ENCODE measurements at places on chromosomes 2 and 18.

DNA sequence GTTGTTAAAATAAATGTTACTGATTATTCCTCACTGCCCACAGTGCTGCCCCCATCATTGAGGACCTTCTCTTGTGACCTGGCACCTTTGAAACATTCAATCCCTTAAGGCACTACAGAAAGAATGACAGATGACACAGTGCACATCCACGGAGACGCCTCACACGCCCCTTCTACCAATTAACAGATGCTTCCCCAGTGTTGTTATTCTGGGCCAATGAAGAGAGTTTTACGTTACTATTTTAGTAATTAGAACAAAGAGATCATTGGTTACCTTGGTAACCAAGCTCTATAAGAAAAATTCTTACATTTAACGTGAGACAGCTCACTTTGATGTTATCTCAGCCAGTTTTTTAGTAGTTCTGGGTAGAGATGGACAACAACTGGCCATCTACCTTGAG lies 152.0 kb downstream of the ZNF236 start:
- ATAC-seq = no peak

- no peak for ATAC-seq
Measured at GRCh38 chr2:59276917-59277316, 1035.8 kb upstream of the FANCL start.

GRCh38 chr2:27184115-27184514 lies 27.7 kb upstream of the ATRAID start:
- no peak for ATAC-seq

DNA sequence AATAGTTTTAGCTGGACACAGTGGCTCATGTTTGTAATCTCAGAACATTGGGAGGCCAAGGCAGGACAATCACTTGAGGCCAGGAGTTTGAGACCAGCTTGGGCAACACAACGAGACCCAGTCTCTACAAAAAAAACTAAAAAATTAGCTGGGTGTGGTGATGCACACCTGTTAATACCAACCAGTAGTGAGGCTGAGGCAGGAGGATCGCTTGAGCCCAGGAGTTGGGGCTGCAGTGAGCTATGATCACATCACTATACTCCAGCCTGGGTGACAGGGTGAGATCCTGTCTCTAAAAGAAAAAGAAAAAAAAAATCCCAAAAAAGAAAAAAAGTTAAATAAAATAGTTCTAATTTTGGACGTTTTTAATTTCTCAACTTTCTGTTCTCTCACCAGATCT lies 68.7 kb downstream of the MAP4K3 start:
- no peak for ATAC-seq

DNA sequence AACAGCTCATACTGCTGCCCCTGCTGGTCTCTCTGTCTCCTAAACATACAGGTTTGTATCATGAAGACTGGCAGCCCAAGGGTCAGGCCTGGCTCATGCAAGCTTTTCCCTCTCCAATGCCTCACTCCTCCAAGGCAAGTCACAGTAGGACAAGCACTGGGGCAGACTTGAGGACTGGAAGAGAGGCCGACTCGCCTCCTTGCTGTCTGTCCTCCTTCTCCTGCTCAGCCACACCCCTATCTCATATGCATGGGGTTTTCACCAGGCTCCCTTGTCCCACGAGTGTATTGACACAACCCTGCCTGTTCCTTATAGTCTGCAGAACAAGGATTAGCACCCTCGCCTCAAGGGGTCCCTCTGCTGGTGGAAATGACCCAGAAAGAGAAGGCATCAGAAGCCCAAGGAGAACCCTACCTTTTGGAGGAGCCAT lies 223.7 kb downstream of the SOX11 start:
- no peak for ATAC-seq

DNA sequence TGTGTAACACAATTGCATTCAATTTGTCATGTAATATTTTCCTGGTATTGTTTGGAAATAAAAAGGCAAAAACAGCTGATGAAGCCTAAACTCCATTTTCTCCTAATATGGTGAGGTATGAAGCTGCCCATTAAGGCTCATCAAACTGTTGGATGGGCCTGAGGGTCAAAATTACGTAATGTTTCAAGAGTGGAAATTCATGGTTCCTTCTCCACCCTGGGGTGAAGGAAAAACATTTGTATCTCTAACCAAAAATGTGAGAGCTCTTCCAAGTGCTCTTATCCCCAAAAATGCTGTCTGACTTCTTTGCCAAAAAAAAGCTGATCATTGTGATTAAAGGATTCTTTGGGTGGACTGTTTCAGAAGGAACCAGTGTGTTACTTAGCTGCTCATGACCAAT lies 91.8 kb downstream of the ARHGAP28 start:
- ATAC-seq = no peak

- ATAC-seq = peak; percentile 76
Measured at GRCh38 chr2:212640428-212640827, 101.8 kb upstream of the ERBB4 start.

GRCh38 chr2:100780203-100781008 lies 39.5 kb upstream of the NPAS2 start:
- peak; percentile 71 for ATAC-seq

GRCh38 chr2:232280341-232280740 lies 98.2 kb upstream of the ALPP start:
- no peak for ATAC-seq

- no peak for ATAC-seq
Measured at GRCh38 chr2:118179445-118179844, 91.2 kb downstream of the INSIG2 start.

DNA sequence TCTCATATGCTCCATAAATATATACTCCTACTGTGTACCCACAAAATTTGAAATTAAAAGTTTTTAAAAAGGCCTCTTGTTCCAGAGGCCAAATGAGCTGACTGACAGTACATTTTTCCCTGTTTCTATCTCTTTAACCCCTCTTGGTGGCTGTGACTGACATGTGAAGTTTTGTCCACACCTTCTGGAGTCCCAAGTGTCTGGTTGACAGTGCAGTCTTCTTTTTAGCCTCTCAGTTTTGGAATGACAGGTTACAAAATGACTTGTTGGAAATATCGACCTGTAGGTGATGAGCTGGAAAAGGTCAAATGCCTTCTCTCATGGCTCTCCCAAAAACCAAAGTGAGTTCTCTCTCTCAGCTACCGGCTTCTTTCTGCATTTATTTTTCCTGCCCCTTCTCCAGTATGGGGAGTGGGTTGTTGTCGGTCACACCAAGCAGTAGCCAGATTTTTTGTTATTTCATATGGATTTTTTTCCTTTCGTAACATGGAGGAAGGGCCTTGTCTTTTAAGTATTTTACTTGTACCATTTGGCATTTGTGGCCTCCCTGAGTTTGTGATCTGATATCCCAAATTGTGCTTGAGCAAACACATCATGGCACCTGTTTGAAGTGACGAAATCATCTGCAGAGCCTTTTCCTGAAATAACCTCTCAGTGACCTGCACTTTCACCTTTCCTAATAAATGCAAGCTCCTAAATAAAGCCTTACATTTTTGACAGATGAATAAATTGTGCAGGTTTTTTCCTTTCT lies 143.9 kb downstream of the ESCO1 start:
- ATAC-seq = no peak

DNA sequence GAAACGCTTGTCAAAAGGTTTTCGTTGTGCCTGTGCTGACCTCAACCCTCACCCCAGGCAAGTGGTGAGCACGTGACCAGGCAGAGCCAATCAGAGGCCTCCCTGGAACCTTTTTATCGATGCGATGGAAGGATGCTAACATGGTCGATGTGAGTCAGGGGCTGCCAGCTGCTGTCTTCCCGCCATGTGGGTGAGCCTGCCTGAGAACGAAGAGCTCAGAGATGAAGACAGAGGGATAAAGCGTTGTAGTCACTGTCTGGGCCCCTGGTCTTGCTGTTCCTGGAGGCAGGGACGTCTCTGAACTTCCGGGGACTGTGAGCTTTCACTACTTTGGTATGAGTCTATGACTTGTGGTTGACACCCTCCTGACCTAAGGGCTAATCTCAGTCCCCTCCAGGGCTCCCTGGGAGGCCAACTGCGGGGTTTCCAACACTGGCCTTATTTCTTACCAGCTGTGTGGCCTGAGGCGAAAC lies 18.6 kb downstream of the DNMT3A start:
- no peak for ATAC-seq

DNA sequence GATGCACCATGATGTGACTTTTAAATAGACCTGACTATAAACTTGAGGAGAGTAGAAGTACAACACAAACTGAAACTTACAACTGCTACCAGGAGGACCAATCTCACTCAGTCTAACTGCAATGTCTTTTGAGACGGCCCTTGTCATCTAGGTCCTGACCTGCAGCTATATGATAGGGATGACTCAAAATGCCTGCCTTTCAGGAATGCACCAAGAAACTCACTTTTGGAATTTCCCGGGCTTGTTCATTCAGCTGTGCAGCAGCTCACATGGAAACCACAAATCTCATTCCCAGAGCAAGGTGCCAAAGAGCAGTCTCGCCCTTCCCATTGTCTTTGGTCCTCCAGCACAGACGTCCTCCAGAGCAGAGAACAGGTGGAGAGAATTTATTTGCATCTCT lies 113.7 kb downstream of the SPOPL start:
- no peak for ATAC-seq

DNA sequence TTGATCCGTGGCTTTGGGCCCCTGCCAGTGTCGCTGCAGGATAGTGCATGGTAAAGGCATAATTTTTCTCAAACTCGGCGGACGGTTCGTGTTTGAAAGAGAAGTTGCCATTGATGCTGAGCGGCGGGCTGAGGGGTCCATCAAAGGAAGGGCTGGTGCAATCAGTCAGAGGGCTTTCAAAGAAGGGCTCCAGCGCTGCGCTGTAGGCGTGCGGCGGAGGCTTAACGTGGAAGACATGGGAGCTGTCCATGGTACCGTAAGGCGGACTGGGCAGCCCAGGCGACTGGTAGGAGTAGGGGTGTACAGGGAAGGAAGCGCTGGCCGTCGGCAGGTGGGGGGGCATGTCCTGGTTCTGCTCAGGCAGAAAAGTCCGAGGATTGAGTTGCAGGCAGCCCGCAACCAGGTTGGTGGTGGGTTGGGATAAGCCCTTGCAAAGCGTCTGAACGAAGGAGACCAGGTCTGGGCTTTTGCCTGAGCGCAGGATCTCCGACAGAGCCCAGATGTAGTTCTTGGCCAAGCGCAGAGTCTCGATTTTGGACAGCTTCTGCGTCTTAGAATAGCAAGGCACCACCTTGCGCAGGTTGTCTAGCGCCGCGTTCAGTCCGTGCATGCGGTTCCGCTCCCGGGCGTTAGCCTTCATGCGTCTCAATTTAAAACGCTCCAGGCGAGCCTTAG lies 2.3 kb downstream of the NEUROD1 start:
- peak; percentile 64 for ATAC-seq

- ATAC-seq = peak; percentile 45
Measured at GRCh38 chr18:35508030-35508429, 10.3 kb upstream of the INO80C start.

DNA sequence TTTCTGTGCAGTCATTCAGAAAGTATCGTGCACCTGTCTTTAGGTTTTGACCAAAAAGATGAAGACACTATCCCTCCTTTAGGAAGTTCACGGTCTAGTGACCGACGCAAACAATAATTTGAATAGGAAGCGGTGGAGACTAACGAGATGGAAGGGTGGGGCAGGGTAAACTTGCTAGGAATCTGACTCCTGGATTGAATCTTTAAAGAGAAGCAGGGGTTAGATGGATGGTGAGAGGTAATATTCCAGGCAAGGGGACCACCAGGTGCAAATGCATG lies 651 bp upstream of the TXNL1 start:
- ATAC-seq = no peak

GRCh38 chr2:37669446-37669845 lies 2.0 kb downstream of the CDC42EP3 start:
- no peak for ATAC-seq

DNA sequence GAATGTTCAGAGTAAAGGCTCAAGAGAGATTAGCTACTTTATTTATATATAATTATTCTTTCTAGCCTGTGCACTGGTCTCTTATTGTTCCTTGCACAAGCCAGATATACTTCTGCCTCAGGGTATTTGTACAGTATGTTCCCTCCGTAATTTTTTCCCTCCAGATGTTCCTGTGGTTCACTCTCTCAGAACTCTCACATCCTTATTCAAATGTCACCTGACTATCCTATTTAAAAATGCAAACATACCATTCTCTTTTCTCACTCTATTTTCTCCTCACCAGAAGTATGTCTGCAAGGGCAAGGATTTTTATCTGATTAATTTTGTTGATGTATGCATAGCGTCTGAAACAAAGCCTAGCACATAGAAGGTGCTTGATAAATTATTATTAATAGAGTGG lies 64.0 kb upstream of the CERS6 start:
- no peak for ATAC-seq

- no peak for ATAC-seq
Measured at GRCh38 chr2:177268901-177269300, 4.4 kb upstream of the NFE2L2 start.

GRCh38 chr2:218638372-218638771 lies 21.1 kb downstream of the ZNF142 start:
- ATAC-seq = no peak

- ATAC-seq = no peak
Measured at GRCh38 chr18:63067939-63068338, 251.6 kb downstream of the BCL2 start.

DNA sequence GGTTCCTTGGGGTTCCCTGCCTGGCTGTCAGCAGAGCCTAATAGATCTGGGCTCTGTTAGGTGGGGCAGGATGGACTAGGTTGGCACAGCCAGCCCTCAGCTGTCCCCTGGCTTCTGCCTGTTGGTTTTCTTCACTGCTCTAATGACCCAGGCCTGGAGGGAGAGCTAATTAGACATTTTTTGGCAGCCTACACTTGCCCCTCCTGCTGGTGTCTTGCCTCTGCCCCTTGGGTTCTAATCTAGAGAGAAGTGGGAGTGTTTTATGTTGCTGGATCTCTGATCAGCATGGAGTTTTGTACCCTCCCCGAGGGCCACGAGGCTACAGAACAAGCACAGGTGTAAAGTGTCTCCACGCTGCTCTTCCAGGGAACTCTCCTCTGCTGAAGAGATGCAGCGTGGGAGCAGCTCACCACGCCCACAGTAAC lies 199.4 kb upstream of the RASGRP3 start:
- ATAC-seq = no peak

DNA sequence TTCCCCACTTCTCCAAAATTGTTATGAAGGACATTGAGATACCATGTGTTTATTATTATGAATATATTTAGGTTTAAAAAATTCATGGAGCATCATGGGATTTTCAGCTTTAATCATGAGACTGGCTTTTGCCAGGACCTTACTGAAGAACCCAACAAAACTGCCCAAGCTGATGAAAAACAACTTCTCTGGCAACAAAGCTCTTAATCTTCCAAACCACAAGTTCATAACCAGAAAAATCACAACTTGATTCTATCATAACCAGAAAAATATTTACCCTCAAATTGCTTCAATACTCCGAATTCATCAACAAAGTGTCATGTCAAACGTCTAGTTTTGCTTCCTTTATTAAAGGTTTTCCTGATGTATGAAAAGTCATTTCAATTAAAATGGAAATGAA lies 971.8 kb upstream of the ACVR2A start:
- no peak for ATAC-seq

- no peak for ATAC-seq
Measured at GRCh38 chr18:8749492-8749891, 44.1 kb downstream of the MTCL1 start.
